ENCODE measurements at places on chromosomes 5 and 9. TPM values are rescaled to one million over a fixed set of nuclear protein-coding genes. Genes with fewer than 3 reads are reported as not detected.

The SSNA1 gene
- 87.3 TPM for total RNA-seq

- peak; percentile 88 for DNase-seq
- H3K27ac ChIP-seq, result peak within 1 kb of the TSS; percentile 83
- 0 out of 2 replicates have a peak, but pooled peaks cover 2% of the 10 kb centered on the region for H3K4me1 ChIP-seq
- H3K36me3 ChIP-seq, result no peaks in the 10 kb centered on the region
These were observed at the start of gene GPR107 for GRCh38 chr9:130053504-130054324. Gene GPR107, plus strand, starts transcription at chr9:130053906. Its CDS starts 27 bp downstream, at chr9:130053933.

DNA sequence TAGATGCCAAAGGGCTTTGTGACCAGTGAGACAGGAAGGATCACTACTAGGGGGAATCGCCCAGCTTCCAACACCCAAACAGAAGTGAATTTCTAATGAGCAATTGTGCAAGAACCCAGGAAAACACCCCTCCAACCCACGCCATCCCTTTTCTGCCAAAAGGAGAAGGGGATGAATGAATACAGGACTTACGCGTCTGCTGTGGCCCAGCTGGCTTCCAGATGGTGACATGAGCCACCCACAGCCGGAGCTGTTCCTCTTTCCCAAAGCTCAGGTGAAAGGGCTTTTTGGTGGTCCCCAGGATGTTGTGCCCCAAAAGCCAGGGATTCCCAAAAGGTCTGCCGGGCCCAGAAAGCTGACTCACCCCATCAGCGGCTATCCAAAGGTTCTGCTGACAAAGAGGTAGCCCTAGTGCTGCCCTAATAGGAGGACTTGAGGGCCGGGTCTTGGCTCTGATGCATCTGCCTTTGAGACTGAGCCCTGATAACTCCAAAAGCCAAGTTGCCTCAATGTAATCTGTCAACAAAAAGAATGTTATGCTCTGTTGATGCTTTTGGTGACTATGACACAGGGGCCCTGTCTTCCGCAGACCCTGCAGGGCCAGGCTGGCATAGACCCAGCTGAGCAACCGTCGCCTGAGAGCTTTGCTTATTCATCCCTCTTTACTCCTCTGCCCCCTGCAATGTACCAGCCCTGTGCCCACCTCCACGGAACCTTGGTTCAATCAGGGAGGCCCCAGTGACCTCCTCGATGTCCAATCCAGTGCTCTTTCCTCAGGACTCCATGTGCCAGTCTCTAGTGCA, 14.5 kb downstream of the GSN start:
- no peak overlapping the region for H3K4me3 ChIP-seq
- no peak overlapping the region for H3K27ac ChIP-seq
- peaks cover 13% of the 10 kb centered on the region for H3K4me1 ChIP-seq
- DNase-seq, result no peak
- no peaks in the 10 kb centered on the region for H3K36me3 ChIP-seq

The INSL6 gene
- not detected for total RNA-seq

The ANKRD34B gene
- total RNA-seq, result 6.3 TPM

DNA sequence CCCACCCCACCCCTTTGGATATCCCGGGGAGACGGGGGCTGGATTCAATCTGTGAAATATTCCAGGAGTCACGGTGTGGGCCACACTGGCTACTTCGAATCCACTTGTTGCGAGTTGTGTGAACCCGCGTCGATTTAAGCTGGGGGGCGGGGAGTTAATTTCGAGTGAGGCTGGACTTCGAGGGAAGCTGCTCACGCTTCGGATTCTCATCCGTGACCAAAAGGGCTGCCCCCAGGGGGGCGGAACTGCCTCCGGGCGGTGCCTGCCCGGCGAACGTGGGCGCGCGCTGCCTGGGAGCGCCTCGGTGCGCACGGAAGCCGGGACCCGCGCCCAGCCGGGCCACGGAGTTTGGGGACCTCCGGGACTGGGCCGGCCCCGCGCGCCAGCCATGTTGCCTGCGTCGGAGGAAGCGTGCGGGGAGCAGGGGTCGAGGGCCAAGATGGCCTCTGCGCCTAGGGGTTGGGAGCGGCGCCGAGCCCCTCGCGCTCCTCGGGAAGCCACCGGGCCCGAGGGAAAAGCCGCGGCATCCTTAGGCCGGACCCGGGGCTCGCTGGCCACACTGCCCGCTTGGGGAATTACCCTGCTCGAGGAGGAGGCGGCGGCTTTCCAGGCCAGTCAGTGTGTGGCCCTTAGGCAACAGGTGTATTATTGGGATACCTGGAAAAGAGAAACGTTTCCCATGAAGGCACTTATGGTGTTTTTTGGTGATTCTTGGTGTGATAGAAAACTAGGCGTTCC, 975 bp downstream of the OCLN start:
- H3K27me3 ChIP-seq, result no peaks in the 10 kb centered on the region
- DNase-seq, result no peak
- H3K27ac ChIP-seq, result peak overlapping the region; percentile 93
- H3K4me3 ChIP-seq, result peak overlapping the region; percentile 96

GRCh38 chr9:115943431-115944165, 210.0 kb upstream of the PAPPA start:
- peaks cover 2% of the 10 kb centered on the region for H3K4me1 ChIP-seq
- no peaks in the 10 kb centered on the region for H3K27me3 ChIP-seq
- no peaks in the 10 kb centered on the region for H3K36me3 ChIP-seq
- no peak overlapping the region for H3K27ac ChIP-seq
- no peak for DNase-seq
- H3K4me3 ChIP-seq, result no peak overlapping the region

DNA sequence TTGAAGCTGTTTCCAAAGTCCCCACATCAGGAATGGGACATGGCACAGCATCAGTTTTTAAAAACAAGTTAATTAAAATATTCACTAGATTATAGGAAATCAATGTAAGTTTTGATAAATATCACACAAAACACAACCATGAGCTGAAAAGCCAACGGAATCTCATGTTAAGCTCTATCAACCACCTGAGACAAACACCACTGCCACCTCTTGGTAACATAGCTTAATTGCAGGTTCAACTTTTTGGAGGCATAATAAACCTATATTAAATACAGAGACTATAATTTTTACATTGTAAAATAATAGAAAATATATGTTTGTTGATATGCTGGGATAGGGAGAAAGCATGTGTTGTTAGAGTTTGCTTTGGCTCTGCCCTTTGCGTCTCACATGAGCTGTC, 126.1 kb downstream of the SV2C start:
- no peaks in the 10 kb centered on the region for H3K36me3 ChIP-seq
- H3K27ac ChIP-seq, result no peak overlapping the region
- DNase-seq, result no peak
- no peaks in the 10 kb centered on the region for H3K27me3 ChIP-seq

The DMRTA1 gene
- 3.3 TPM for total RNA-seq

DNA sequence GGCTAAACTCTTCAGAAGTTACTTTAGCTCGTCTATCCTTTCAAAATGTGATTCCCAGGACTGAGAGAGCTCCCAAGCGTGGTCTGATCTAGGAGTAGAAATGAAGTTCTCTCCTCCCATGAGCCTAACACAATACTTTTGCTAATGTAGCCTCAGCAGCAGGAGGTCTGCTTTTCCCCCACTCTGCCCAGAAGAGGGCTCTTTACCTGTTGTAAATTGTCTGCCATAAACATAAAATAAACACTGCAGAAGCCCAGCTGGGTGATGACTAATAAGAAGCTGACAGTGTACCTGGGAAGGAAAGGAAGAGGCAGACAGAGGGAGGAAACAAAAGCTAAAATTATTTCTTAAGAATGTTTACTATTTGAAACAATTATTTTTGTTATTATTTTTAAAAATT, 15.4 kb downstream of the SLC36A3 start:
- H3K4me3 ChIP-seq, result no peak overlapping the region
- no peak overlapping the region for H3K27ac ChIP-seq
- DNase-seq, result no peak

The PTGDS gene
- 2.3 TPM for total RNA-seq

The TAS2R1 gene
- total RNA-seq, result not detected

DNA sequence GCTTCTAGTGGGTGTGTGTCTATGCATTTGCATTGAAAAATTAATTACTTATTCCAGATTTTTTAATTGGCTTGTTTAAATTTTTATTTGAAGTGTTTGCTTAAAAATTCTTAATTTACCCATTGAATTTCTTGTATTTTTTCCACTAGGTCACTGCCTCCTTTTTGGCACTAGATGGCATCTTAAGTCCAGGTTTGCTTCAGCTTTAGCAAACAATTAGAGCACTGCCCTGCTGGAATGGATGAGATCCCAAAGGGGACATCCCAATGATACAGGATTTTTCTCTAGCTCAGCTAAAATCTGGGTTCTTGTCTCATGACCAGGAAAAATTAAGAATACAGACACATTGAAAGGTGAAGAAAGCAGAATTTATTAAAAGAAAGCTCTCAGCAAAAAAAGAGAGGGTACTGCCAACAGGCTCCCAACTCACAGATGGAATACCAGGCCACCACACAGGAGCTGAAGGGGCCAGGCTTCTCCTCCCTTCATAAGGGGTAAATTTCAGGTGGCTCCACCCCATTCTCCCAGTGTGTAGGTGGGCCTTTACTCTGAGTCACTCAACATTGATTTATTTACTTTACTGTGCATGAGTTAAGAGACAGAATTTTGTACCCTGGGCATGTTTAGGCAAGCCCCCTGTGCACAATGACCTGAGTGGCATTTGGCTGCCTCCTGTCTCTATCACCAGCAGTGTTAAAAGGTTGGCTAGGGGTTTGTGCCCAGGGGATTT, 532.4 kb downstream of the ANXA1 start:
- H3K36me3 ChIP-seq, result no peaks in the 10 kb centered on the region
- no peak overlapping the region for H3K4me3 ChIP-seq
- DNase-seq, result no peak
- H3K4me1 ChIP-seq, result no peaks in the 10 kb centered on the region
- H3K27ac ChIP-seq, result no peak overlapping the region

DNA sequence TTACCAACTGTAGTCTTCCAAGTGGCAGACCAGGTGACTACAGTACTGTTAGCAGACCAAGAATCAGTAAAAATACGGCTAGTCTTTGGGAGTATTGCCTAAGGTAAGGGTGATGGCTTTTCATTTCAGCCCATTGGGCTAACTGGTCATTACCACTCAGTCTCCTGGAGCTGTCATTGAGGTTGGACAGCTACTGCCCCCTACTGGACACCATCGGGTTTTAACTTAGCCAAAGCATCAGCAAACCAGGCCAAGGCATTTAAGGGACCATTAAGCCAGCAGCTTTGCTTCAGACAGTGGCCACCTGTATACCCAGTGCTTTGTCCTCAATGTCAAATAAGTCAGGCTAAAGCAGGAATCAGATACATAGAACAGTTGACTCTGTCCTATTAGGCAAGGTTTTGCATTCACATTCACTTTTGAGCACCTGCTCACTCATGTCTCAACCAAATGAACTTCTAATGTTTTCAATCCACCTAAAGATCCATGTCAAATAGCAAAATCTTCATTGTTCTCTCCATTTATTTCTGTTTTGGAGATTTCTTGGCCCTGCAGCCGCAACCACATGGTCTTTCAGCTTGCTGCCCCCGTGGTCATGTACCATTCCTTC, 117.2 kb downstream of the INVS start:
- no peak overlapping the region for H3K27ac ChIP-seq
- H3K4me3 ChIP-seq, result no peak overlapping the region
- DNase-seq, result peak; percentile 87

The PCDHAC1 gene
- 4.5 TPM for total RNA-seq

DNA sequence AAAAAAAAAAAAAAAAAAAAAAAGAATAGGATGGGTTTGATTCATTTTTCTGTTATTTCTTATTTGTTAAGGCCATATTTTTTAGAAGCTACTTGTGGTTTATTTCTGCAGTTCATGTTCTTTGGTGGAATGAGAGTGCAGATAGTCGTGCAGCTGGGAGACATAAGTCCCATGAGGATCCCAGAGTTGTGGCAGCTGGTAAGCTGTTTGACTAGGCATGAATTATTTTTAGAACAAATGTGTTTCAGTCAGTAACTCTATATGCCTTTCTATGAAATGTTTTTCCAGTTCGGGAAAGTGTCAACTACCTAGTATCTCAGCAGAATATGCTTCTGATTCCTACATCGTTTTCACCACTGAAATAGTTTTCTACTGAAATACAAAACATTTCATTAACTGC, 5.0 kb upstream of the NIPSNAP3B start:
- H3K27me3 ChIP-seq, result no peaks in the 10 kb centered on the region

GRCh38 chr5:170745481-170746071, 37.9 kb upstream of the GABRP start:
- H3K4me3 ChIP-seq, result no peak overlapping the region
- peak overlapping the region; percentile 13 for H3K27ac ChIP-seq
- no peaks in the 10 kb centered on the region for H3K27me3 ChIP-seq
- peaks cover 4% of the 10 kb centered on the region for H3K4me1 ChIP-seq
- DNase-seq, result peak; percentile 80

The PCDHGA2 gene
- 0.31 TPM for total RNA-seq

DNA sequence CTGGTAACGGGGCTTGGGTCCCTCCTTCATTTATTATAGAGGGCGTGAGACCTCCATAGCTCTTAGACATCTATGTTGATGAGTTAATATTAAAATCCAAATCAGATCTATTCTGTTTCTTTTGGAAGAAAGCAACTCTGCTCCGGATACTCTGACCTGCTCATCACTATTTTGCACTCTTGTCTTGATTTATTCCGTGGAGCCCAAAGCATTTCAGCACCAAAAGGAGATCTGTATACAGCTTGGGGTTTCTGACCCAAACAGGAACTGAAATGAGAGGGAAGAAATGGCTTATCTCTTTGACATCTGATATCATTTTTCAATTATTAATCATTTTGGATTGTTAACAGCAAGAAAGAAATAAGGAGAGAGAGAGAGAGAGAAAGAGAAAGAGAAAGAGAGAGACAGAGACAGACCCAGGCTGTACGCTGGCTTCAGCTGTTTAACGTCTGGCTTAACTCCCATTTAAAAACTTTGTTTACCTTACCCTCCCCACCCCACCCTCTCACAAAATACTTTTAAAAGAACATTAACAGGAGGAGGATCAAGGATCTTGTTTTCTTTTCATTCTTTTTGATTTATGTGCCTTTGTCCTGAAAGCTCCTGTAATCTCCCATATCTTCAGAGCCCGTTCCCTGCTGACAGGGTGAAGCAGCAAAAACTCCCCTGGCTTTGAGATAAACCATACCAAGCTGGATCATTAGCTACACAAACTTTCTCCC, 231.4 kb upstream of the TUT7 start:
- H3K27ac ChIP-seq, result no peak overlapping the region
- H3K27me3 ChIP-seq, result no peaks in the 10 kb centered on the region
- no peak overlapping the region for H3K4me3 ChIP-seq

The LOX gene
- 2.2 TPM for total RNA-seq

GRCh38 chr5:32143617-32144377, 30.3 kb downstream of the GOLPH3 start:
- peaks cover 11% of the 10 kb centered on the region for H3K36me3 ChIP-seq
- no peaks in the 10 kb centered on the region for H3K4me1 ChIP-seq
- no peaks in the 10 kb centered on the region for H3K27me3 ChIP-seq
- no peak for DNase-seq
- no peak overlapping the region for H3K4me3 ChIP-seq

The TMC1 gene
- 0.95 TPM for total RNA-seq

DNA sequence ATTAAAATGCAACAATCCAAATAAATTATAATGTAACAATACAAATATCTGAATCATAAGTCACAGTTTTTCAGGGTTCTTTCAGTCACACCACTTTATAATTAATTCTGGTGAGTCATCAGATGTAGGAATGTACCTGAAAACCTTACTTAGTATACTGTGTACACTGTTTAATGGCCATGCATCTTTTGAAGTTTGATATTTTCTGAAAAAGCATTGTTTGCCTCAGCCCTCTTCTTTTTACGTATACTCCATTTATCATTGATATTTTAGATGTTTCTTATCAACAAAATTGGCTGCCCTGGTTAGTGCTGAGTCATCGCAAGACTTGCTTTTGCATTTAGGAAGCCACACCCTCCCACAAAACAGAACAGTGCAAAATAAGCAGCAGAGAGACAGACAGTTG, 218.6 kb downstream of the PJA2 start:
- H3K4me1 ChIP-seq, result peaks cover 1% of the 10 kb centered on the region
- no peak overlapping the region for H3K4me3 ChIP-seq
- H3K27me3 ChIP-seq, result no peaks in the 10 kb centered on the region

- peak overlapping the region; percentile 15 for H3K27ac ChIP-seq
- H3K27me3 ChIP-seq, result no peaks in the 10 kb centered on the region
- H3K4me3 ChIP-seq, result no peak overlapping the region
These were observed 95.4 kb downstream of the TLE4 start for GRCh38 chr9:79667120-79667519.
